ENCODE measurements at places on chromosomes 2 and 18. TPM values are rescaled to one million over a fixed set of nuclear protein-coding genes. Genes with fewer than 3 reads are reported as not detected.

Gene PAX3
- 14.6 TPM for total RNA-seq

Gene HOXD12
- total RNA-seq: 0.12 TPM

Gene RGPD4
- total RNA-seq: not detected

Gene HSPE1
- 258 TPM for total RNA-seq

Gene SCN9A
- total RNA-seq: 0.86 TPM

Gene NOTO
- total RNA-seq: not detected

Gene ALKAL2
- total RNA-seq: not detected

Gene ADRA2B
- not detected for total RNA-seq

Gene ASXL3
- total RNA-seq: not detected

Gene UPP2
- total RNA-seq: not detected

Gene ST8SIA5
- 9.8 TPM for total RNA-seq

Gene MARCO
- total RNA-seq: not detected

Gene PDE6D
- total RNA-seq: 61.5 TPM

Gene NT5DC4
- not detected for total RNA-seq

Gene DQX1
- total RNA-seq: not detected

Gene LHCGR
- total RNA-seq: not detected

Gene CTNNA2
- total RNA-seq: not detected

Gene ATRAID
- 404 TPM for total RNA-seq

Gene ZNF385B
- total RNA-seq: not detected

Gene IL36RN
- not detected for total RNA-seq

Gene ERFE
- total RNA-seq: 5.2 TPM

Gene ARL4C
- total RNA-seq: 48.1 TPM

Gene NEB
- not detected for total RNA-seq
